ENCODE measurements at places on chromosomes 12 and 14.
A peak's percentile ranks its signal among the peaks of the same experiment; 100 is the strongest.

DNA sequence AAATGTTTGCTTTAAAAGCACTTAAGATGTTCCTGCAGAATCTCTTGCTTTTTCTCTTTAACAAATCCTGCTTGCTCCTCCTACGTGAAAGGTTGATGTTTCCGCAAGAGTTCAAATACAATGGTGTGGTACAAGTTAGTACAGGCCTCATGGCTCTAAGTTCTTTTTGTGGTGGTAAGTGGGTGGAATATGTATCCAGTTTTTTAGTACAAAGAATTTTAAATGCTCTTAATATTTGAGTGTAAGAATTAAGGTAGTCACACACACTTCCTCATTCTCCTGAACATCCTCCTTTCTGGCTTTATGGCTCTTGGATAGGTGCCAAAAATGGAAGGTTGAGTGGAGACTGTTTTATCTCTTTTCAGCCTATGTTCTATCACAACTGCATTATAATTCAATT, 1.8 kb downstream of the OTOGL start:
- DNase-seq = no peak

DNA sequence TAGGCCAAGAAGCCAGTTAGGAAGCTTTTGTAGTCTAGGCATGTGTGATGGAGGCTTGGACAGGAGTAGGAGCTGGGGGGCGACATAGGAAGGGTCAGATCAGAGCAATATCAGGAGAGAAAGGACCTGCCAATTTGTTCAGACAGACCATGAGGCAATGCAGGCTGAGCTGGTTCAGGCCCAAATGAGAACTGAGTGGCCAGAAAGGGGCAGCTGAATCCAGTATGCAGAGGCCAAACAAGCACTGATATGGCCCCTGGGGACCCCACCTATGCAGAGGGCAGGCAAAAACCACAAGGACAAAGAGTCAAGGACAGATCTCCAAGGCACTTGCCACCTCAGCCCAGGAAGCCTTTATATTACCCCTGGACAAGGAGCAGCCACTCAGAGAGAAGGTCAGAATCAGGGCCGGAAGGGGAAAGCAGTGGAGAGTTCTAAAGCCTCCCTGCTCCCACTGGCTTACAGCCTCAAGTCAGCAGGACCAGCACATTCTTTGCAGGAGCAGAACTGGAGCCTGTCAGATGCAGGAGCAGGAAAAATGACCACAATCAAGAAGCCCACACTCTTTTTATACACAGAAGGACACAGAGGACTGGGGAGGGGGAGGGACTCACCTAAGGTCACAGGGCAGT, 37.2 kb downstream of the CLMN start:
- DNase-seq = peak; percentile 20

DNA sequence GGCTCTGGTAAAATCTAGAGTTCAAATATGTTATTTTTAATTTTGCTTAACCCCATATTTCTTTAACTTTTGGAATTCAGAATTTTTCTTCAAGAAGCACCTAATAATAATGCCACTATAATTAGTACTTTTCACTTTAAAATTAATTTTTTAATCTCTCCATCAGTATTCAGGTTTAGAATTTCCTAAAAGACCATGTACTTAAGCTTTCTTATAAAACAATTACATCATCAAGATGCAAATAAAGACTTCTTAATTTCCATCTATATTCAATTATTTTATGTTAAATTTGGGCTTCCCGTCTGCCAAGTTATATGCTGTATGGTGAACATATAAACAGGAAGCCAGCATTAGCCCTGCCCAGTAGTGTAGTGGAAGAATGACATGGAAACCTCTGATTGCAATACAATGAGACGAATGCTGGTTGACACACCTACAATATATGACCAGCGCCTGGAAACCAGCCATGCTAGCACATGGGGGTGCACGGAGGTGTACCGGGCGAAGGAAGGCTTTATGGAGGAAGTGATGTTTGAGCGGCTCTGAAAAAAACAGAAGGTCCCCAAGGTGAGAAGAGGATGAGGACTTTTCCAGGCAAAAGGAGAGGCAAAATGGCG, 82.2 kb downstream of the LLPH start:
- no peak for DNase-seq

DNA sequence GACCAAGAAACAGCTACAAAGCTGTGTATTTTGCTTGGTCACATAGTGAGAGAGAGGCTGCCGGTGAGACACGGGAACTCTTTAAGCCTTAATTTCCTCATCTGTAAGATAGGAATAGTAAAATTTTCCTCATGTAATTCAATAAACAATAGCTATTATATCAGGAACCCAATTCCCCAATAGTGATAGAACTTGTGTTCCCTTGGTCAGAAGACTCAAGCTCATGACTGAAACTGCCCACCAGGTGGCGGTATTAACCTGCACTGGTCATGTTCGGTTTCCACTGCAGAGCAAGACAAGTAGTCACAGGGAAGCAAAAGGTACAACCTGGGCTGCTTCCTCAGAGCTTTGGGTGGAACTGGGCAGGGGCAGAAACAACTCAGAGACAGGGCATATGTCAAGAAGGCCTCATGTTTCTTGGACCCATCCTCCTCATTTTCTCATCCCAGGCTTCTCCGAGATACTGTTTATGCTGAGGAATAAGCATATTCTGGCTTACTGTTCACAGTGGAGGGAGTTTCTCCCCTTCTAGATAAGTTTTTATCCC, 4.2 kb upstream of the AJUBA start:
- peak; percentile 92 for DNase-seq

DNA sequence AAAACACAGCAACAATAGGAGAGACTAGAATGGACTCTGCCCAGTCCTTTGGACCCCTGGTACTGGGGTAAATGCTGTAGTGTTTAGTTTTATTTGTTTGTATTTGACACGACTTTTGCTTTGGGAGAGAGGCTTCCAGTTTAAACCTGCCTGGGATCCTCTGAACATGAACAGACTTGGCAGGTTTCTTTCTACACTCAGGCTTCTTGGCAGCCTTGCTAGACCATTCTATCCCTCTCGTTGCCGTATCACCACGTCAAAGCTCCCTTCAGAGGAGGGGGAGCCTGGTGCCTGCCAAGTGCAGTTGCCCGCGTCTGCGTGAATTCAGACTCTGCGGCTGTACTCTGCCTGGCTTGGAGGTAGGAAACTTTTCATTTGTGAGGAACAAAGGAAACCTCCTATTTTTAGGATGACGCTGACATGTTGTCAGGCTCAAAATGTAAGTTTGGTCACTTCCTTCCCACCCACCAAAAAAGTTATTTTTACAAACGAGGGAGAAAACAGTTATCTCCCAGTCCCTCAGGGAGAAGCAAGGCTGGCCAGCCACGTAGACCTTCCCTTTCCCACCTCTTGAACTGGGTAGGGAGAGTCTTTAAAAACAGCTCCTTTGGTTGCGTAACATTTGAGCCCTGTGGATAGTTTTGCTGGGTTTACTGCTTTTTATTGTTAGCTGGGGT, 25.9 kb downstream of the CD9 start:
- peak; percentile 93 for DNase-seq

DNA sequence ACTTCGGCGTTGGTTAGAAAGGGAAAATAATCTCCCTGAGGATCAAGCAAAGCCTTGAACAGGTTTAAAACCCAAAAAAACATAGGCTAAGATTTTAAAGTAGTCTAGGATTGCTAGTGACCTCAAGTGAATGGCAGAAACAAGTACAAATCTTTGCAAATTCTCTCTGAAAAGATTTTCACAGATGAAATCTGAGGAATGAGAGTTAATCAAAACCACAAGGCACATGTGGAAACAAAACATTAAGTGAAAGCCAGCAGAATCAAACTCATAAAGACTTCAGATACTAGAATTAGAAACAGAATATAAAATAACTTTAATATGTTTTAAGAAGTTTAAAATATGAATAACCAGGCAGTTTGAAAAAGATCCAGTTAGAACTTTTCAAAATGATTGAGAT, 52.2 kb upstream of the CFL2 start:
- peak; percentile 27 for DNase-seq

DNA sequence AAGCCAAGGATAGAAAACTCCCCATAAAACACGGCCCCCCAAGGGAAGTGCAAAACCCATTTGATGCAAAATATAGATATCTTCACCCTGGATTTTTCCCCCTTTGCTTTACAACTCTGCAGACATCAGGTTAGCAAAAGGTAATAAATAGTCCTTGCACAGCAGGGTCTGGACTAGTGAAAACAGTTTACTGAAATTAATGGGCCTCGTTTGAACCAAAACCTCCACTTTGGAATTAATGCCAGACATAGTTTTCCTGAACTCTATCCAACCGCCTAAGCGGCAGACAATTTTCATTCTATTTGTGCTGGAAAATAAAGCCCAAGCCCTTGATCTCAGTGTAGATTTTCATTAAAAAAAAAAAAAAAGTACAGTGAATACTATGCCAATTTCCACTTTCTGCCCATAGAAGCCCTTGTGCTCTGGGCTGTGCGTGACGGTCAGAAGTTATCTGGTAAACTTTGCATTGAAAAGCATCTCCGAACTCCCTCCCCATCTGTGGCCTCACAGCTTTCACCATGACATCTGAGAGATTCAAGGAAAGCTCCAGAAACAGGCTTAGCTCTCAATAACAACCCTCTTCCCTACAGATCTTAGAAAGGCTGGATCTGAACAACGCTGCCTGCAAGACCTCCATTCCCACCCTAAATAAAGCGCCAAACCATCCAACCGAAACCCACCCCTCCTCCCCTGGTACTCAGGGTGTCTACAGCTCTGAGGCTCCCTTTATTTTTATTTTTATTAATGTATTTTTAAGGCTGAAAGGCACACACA, 11.0 kb upstream of the IRF2BPL start:
- DNase-seq = peak; percentile 40

DNA sequence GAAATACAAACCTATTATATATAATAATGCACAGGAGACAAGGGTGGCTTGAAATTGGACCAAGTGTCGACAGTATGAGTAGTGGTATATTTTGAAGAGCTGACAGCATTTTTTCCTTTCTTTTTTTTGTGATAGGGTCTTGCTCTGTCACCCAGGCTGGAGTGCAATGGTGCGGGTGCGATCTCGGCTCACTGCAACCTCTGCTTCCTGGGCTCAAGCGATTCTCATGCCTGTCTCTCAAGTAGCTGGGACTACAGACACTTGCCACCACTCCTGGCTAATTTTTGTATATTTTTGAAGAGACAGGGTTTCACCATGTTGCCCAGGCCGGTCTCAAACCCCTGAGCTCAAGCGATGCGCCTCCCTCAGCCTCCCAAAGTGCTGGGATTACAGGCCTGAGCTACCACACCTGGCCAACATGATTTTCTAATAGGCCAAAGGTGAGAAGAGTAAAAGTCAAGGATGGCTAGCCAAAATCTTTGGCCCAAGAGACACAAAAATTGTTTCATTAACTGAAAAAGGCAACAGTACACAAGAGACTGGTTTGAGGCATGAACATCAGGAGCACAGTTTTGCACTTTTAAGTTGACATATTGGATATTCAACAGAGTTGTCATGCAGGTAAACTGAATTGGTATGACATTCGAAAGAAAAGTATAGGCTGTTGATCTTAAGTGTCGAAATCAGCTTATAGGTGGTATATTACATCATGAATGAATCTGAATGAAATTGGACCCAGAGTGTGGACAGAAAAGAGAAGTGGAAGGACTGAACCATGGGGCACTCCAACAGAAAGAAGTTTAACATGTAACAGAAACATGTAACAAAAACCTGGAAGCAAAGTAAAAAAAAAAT, 12.5 kb downstream of the HNRNPC start:
- DNase-seq = no peak

DNA sequence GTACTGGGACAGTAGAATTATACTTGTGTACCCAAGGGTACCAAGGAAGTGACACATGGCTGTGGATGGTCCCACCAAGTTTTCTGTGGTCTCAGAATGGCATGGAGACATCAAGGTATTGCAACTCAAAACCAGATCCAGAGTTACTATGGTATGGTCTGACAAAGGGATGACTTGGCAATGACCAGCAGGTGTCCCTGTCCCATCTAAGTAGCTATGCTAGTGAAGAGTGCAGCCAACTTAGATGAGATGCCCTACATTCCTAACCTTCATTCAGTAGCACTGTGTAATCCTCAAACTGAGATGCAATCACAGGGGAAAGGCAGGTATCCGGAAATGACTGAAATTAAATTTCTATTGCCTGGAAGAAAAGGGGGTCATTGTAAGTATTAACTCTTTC, 188.7 kb upstream of the TMEM260 start:
- no peak for DNase-seq

GRCh38 chr12:94872971-94873733, 130.3 kb downstream of the NDUFA12 start:
- DNase-seq = peak; percentile 63

- no peak for DNase-seq
Measured at GRCh38 chr14:35482994-35483515, 50.9 kb upstream of the INSM2 start.

GRCh38 chr12:54932691-54933090, 51.9 kb downstream of the TESPA1 start:
- peak; percentile 15 for DNase-seq

DNA sequence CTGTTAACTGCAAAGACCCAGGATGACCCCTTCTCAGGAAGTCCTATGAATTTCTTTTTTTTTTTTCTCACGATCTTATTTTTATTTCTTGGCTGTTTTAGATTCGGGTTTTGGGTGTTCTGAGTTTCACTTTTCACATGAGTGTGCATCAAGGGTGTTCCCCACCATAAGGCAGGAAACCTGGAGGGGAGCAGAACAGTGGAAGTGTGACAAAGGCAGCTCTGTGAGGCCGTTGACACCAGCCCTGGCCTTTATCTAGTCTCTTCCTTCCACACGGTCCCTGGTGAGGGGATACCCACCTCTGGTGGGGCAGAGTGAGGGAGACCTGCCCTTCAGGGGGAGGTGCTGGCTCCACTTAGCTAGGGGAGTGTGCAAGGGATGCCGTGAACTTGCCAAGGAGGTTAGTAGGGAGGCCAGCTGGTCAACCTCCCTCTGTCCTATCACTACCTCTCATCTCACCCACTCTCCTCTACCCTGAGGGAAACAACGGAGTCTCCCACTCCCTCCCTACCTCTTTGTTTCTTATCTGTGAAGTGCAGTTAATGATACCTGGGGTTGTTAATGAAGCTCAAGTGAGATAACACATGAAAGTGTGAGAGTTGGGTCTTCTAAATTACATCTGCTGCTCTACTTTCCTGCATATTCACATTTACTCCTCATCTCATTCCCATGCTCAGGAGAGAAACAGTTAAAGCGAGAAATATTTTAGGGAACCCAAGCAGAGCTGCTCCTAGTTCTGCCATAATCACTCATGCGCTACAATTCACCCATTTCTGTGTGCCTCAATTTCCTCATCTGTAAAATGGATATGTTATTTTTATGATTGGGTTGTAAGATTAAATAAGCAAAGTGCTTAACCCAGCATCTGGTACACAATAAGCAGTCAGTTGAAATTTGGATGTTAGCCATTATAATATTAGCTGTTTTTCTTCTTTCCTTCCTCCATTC, 4.4 kb upstream of the GALNT6 start:
- DNase-seq = no peak

- no peak for DNase-seq
Measured at GRCh38 chr12:2152134-2152533, 99.3 kb downstream of the CACNA1C start.

DNA sequence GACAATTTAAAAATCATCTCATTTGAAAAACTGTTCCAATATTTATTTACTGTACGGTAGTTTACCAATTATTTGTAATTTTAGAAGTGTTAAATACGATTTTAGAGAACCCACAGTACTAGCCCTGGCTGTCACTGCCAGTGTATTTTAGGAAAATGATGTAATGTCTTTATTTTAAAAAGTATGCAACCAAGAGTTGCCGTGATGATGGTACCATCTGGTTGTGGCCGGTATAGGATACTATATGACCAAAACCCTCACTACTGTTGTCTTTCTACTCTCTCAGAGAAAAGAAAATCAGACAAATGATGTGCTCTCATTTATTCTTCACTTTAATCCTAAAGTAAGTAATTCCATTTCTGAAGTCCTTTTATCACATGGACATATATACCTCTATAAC, 395.0 kb downstream of the FOXG1 start:
- DNase-seq = no peak

GRCh38 chr12:128534906-128535305, 267.9 kb downstream of the TMEM132C start:
- no peak for DNase-seq
